ENCODE measurements at places on chromosomes 4 and X.

- DNase-seq, result no peak
Observed at GRCh38 chrX:73401591-73402266, 45.1 kb upstream of the CDX4 start.

DNA sequence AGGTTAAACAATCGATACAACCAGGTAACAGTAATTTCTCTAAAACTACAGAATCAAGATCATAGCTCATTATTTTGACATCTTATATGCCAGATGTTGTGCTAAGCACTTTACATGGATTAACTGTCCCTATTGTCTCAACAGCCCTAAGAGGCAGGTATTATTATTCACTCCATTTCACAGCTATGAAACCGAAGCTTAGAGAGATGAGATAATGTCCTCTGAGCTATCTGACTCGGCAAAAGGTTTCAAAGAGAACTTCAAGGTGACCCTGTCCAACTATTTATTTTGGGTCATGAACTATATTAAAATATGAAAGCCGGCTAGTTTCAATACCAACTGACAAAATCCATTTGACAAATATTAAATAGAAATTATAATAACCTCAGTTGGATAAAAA, 10.3 kb downstream of the SLC25A5 start:
- no peak for DNase-seq

DNA sequence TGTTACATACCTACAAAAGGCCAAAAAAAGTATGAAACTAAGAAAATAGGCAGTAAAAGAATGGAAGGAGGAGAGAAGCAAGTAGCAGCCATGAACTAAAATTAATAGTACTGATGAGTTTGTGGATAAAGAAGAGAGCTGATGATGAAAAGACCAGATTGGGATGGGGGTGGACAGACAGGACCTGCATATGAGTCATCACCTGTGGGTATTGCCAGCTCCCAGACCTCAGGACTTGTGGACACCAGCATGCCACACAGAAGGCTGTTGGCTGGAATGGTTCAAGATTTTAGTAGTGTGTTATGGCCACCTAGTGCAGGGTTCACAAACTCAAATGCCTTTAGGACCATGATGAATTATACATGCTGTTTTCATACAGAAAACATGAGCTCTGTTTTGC, 58.9 kb downstream of the ARX start:
- DNase-seq, result no peak

DNA sequence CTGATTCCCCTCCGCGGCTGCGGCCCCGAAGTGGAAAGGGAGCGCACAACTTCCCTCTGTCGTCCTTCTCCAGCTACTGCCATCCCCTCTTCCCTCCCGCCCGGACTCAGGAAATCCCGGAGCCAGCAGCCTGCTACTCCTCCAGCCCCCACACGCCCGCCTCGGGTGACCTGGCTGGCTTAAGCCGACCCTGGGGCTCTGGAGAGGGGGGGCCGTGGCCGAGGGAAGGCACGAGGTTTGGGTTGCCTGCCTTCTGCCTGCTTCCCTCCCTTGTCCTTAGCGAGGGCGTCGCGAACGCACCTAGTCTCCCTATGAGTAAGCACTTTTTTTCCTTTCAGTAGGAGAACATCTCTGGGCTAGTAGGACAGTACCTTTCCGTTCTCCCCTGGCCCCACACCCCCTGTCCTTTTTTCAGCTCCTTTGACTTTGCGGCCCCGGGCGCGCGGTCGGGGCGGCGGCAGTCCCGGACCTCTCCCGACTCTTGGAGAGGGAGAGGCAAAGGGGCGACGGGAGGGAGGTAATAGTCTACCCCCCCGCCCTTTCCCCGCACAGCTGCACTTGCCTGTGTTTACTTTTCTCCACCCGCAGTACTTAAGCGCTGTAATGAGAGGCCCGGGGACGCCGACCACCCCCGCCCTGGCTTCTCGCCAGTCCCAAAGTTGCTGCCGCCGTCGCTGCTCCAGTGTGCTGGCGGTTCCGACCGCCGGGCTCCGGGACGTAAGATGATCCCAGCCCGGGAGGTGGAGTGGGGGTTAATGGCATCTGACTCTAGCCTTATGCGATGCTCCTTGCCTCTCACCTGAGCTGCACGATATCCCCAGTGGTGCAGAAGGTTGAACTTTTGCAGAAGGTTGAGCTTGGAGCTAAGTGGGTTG, 868 bp downstream of the PLS3 start:
- peak; percentile 75 for DNase-seq

DNA sequence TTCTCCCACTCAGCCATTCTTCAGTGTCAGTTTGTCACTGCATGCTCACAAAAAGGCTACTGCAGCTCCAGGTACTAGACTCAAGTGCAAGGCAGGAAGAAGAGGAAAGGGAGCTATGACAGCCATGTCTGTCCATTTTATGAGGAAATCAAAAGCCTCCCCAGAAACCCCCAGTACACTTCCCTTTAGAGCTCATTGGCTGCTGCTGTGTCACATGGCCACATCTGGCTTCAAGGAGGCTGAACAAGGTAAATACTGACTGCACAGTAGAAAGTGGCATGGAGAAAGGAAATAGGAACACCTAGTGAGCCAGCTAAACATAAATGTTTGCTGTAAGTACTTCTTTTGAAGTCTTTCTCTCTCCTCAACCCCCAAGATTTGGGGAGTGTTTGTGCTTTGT, 67.2 kb upstream of the FRAS1 start:
- no peak for DNase-seq

DNA sequence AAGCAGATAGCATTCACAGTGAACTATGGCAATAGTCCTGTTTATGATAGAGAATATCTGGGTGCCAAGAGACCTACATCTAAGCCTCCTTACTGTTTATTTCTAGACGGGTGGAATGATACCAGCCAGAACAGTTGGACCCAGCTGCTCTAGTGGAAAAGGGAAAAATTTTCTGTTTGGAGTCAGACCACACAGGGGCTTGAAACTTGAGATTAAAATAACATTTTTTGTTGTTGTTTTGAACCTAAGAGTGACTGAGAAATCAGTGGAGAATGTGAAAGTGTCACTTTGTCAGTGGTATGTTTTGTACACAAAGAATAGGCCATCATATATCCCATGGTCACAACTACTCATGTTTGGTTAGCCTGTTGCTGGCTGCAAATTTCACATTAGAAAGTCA, 105.7 kb downstream of the AGTR2 start:
- DNase-seq, result no peak

DNA sequence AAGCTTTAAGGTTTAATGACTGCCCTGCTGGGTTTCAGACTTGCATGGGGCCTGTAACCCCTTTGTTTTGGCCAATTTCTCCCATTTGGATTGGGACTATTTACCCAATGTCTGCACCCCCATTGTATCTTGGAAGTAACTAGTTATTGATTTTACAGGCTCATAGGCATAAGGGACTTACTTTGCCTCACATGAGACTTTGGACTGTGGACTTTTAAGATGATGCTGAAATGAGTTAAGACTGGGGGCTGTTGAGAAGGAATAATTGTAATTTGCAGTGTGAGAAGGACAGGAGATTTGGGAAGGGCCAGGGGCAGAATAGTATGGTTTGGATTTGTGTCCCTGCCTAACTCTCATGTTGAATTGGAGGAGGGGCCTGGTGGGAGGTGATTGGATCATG, 260.7 kb downstream of the SNCA start:
- no peak for DNase-seq

DNA sequence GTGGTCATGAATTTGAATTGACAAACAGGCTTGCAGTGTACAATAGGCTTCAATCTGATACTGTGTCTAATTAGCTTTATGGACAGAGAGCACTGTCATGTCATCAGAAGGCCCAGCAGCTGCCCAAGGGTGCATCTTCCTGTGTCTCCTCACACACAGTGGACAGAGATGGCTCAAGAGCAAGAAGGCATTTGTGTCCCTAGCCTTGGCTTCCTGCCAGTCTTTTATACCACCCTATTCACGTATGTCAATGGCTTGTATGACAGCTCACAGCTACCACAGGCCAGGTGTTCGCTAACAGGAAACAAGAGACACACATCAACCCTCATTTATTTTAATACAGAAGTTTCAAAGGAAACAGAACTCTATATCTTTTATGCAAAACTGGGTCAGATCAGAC, 874.0 kb upstream of the AGA start:
- no peak for DNase-seq

GRCh38 chr4:175971388-175972179, 94.1 kb upstream of the WDR17 start:
- DNase-seq, result no peak

DNA sequence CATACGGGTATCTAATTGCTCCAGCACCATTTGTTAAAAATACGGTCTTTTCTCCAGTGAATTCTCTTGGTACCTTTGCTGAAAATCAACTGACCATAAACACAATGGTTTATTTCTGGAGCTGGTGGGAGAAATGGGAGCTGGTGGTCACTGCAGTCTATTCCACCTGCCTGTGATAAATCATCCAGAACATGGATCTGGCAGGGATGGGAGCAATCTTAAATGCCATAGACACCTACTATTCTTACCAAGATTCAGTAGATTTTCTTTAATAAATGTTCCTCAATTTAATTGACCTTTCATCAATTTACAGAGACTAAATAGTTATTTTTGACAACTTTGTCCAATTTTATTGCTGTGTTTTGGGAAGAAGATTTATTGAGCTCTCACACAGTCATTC, 68.1 kb downstream of the SLC9A7 start:
- no peak for DNase-seq

DNA sequence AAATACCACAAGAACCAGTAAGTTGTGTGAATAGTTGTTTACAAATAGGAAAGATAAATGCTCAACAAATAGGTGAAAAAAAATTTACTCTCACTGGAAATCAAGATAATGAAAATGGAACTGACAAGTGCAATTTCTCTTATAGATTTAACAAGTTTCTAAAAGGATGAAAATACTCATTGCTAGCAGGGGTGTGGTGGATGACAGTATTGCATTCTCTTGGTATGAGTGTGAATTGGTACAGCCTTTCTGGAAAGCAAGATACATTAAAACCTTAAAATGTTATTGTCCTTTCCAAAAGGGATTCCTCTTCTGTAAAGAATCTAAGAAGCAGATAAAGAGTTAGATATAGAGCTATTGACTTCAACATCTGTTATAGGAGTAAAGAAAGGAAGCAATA, 240.0 kb upstream of the RPS6KA3 start:
- DNase-seq, result no peak

- no peak for DNase-seq
Observed at GRCh38 chr4:15526924-15527592, 57.4 kb downstream of the CC2D2A start.

GRCh38 chrX:6021316-6022091, 207.2 kb downstream of the NLGN4X start:
- no peak for DNase-seq

- DNase-seq, result no peak
Observed at GRCh38 chrX:44082829-44083228, 109.6 kb upstream of the NDP start.

- DNase-seq, result no peak
Observed at GRCh38 chr4:150310159-150310895, 232.1 kb downstream of the DCLK2 start.

- no peak for DNase-seq
Observed at GRCh38 chrX:108072746-108073145, 18.6 kb downstream of the PSMD10 start.

GRCh38 chr4:53267026-53267425, 98.8 kb downstream of the SCFD2 start:
- DNase-seq, result no peak

DNA sequence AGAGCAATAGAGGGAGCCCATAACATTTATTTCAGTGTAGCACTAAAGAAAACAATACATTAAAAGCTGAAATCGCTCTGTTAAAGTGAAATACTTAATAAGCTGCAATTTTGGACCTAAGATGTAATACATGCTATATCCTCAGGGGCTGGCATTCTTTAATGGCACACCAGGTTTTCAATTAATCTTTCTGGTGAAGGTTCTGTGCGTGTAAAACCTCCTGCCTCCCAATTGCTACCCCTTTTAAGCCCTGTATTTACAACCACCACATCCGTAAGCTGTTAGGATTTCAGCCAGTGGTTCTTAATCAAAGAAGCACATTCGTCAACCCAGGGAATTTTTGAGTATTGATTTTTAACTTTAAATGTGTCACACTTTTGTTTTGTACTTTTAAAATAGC, 7.6 kb upstream of the COMMD8 start:
- no peak for DNase-seq

- DNase-seq, result no peak
Observed at GRCh38 chr4:128068918-128069317, 7.8 kb downstream of the LARP1B start.

GRCh38 chrX:7147413-7147977, at the start of gene STS:
STS (plus strand) TSS chrX:7147712; CDS start chrX:7253200, 105,488 bp downstream.
- no peak for DNase-seq

DNA sequence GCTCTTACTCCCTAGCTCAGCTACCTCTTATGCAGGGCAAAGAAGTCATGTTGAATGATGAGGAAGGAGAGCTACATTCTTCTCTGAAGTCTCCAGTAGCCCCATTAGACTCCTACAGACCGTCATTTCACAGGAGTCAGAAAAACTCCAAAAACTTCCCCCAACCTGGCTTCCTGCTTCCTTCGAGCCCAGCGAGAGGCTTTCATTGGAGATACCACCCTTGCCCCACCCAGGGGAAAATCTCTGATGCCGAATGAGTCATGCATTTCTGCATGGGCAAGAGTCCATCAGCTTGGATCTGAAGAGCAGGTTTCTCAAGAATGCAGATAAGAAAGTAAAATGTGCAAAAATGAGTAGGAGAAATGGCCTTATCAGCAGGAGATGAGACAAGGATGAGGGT, 53.0 kb downstream of the ARSF start:
- DNase-seq, result no peak

DNA sequence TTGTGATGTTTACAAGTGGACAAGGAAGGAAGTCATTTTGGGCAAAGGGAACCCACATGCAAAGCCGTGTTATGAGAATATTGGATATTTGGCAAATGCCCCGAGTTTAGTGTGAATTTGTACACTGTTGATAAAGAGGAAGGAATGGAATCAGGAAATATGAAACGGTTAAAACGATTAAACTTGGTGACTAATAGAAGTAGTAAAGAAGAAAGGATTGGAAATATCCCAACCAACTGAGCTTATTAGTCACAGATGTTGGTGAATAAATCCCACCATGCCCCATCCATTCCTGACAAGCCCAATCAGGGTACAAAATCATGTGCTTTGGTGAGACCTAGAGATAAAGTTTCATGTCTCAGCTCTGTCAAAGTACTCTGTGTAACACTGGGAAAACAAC, 22.0 kb downstream of the ARHGAP24 start:
- DNase-seq, result no peak

DNA sequence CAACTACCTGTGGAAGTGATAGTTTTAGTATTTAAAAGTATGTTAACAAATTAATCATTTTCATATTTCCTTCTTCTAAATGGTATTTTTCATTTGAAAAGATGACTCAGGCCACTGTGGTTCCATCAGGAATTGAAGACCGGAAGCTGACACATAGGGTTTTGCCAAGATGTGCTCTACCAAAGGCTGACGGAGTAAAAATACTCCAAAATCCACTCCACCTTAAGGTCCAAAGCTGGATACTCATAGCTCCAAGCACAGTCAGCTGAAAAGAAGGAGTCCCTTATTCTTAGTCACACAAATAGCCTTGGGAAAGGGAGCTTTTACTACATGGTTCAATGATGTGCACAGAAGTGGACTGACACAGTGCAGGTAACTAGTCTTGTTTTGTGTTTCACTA, 472.0 kb downstream of the ARAP2 start:
- no peak for DNase-seq

- DNase-seq, result no peak
Observed at GRCh38 chr4:30725562-30725961, 5.4 kb downstream of the PCDH7 start.

- no peak for DNase-seq
Observed at GRCh38 chr4:73312967-73313366, 54.4 kb upstream of the ANKRD17 start.

GRCh38 chr4:23999714-24000469, 110.0 kb upstream of the PPARGC1A start:
- no peak for DNase-seq

Measured in DMS79 (cell line).